Upper lobe of right lung (tissue), 1 donor: ENCODE measurements at places on chromosomes 3 and 15. TPM values are rescaled to one million over a fixed set of nuclear protein-coding genes. Genes with fewer than 3 reads are reported as not detected.

DNA sequence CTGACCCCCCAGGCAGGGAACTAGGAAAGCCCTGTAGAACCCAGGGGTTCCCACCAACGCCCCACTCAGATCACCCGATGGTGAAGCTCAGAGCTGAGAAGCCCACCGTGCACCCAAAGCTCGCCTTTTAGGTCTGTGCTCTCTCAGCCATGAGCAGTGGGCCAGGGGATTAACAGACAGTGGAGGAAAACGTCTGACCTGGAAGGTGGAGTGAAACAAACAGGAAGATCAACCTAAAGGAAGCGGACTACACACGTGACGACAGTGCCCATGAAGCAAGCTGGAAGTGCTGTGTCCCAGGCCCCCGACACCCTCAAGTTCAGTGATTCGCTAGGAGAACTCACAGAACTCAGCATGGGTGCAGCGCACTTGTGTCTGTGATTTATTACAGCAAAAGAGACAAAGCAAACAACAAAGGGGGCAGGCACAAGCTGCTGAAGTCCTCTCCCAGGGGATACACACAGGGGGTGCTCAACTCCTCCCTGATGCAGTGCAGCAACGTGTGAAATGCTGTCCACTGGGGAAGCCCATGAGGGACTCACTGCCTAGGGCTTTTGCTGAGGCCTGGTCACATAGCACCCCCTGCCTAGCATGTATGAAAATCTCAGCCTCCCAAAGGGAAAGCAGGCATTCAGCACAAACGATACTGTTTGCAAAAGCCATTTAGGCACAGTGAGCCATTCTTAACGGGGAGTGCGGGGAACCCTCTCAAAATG is 43.5 kb downstream of the CFAP92 start:
- DNase-seq = no peak

DNA sequence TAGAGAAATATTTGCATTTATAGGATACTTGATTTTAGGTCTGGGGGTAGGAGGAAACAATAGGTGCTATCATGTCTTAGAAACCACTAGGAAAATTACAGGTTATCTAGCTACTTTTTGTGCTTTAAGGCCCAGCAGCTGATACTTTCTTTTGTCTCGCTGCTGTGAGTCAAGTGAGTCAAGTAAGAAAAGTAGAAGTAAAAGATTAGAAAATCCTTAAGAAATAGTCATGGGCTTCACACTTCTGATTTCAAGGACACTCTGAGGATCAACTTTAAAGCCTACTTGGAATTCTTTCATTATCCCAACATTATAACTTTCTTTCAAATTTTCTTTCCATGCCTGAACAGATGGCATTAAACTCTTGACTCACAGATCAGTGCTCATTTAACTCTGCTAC is 95.2 kb upstream of the RBMS3 start:
- DNase-seq = no peak

- no peak for DNase-seq
Measured at GRCh38 chr3:125386811-125387210, 11.7 kb upstream of the ZNF148 start.

DNA sequence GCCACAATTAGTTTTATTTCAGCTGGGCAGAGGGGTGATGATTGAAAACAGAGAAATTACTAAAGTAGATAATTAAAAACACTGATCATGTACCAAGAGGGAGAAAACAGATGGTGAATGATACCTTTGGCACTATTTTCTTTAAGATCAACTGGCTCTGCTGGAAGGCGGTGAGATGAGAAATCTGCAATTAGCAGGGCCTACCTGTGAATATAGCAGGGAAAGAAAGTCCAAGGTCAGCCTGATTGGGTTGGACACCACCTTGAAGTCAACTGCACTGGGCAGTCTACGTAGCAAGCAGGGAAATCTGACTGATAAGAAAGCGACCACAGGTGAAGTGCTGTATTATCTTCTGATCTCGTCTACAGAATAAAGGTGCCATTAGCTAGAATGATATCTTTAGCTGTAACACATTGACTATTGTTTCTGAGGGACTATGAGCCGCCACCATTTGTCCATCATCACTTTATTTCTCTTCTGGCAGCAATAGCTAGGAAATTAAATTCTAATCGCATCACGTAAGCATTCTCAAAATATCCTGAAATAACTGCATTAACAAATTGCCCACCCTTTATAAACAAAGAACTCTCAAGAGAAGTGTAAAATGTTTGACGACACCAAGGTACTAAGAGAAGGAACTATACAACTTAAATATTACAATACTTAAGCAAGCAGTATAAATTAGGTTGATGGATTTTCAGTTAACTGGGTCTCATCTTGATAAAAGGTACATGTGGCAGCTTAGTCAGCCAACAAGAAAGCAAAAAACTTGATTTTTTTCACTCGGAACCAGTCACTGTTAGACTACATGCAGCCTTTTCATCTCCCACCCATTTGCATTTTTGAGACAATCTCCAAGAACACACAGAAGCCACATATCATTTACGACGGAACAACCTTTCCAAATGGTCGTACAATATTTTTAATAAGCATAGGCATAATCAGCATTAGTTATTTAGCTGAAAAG is 1.3 kb downstream of the NEDD4 start:
- DNase-seq = no peak

- DNase-seq = no peak
Measured at GRCh38 chr3:71994203-71994602, 209.3 kb upstream of the PROK2 start.

HIGD2B gene
- total RNA-seq = not detected

NANOGP8 gene
- not detected for total RNA-seq
